ENCODE measurements at places on chromosomes 2 and 18.

GRCh38 chr2:215535741-215536140 lies 99.9 kb upstream of the FN1 start:
- no peak for DNase-seq

GRCh38 chr18:79333046-79333445 lies 62.7 kb upstream of the NFATC1 start:
- no peak for DNase-seq

DNA sequence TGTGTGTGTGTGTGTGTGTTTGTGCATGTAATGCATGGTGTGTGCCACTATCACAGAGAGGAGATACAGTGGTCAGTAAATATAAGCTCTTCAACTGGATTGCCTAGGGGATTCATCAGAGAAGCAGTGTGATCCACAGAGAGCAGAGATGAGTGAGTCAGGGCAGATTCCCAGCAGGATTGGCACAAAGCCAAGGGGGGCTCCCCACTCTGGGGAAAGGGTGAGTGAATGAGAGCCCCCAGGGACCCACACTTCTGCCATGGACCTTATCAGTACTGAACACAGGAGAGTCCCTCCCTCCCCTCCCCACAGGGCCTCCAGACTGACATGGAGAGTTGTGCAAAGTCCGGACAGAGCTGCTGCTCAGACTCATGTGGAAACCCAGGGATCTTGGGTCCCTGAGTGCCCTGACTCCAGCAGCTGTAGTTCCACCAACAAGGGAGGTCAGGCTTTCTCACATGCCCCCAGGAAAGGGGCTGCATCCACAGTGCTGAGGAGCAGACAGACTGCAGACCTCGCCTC lies 748.8 kb downstream of the NR4A2 start:
- no peak for DNase-seq

DNA sequence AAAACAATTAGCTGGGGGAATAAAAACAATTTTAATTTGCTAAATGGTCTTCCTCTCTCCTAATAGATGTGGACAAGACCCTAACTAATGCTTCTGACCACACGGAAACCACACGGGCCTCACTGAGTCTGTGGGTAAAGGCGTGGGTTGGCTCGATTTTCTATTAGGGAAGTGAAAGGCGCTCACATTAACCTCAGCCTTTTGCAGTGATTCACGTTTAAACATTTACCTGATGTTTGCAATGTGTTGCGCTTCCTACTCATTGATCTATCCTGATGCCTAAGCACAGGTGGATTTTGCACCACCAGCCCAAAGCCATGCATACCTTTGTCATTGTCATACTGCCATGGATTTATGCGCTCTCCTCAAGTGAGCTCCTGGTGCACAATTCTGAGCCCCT lies 35.6 kb upstream of the NRP2 start:
- no peak for DNase-seq

DNA sequence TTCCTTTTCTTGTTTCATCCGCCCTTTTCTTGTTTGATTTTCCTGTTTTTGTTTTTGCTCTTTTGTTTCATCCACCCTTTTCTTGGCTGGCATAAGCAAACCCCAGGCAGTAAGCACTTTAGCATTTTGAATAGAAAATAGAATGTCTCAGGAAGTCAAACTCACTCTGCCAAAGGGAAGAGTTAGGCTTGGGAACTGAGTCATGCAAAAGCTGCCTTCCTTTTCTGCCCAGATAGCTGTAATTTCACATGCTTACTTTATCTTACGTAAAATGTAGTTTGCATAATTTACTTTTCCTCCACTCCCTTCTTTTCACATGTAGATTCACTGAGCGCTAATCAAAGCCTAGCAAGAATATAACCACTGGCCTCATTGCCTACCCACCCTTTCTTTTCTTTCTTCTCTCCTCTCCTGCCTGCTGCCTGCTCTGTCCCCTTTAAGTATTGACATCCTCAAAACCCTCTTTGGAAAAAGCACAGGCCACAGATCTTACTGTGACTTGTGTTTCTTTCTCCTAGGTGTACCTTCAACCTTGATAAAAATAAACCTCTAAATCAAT lies 48.4 kb downstream of the CNGA3 start:
- DNase-seq: no peak

- DNase-seq: no peak
Observed at GRCh38 chr2:49286045-49286444, 131.7 kb upstream of the FSHR start.

- DNase-seq: no peak
Observed at GRCh38 chr18:62091487-62092120, 95.3 kb downstream of the PIGN start.

DNA sequence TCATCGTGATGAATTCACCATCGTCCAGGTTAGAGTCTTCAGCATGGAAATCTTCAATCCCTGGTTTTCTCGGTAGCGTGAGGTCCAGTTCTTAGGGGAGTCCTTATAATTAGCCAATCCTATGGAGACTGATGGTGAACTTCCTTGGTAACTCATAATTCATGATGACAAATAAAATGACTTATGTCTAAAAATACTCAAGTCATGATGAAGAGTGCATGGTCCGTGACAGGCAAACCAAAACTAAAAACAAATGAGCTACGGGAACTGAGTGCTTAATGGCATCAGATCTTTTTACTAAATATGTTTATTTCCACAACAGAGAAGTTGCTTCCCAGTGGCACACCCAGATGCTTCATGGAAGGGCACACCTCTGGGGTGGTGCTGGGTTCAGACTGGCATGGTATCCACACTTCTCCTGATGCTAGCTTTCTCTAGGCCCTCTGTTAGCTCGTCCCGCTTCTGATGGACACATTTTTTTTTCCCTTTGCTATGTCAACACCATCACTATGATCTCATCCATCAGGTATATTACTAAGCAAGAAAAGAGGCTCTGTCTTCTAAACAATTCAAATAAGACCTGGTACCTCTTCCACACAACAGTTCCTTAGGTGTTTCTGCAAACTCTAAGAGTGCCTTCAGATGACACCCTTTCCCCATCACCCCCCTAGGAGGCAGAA lies 92.8 kb upstream of the NEDD4L start:
- DNase-seq: no peak
